ENCODE measurements at places on chromosomes 3 and 15.
A peak's percentile ranks its signal among the peaks of the same experiment; 100 is the strongest.

GRCh38 chr3:43233062-43233461 is 53.3 kb upstream of the SNRK start:
- no peak for DNase-seq

DNA sequence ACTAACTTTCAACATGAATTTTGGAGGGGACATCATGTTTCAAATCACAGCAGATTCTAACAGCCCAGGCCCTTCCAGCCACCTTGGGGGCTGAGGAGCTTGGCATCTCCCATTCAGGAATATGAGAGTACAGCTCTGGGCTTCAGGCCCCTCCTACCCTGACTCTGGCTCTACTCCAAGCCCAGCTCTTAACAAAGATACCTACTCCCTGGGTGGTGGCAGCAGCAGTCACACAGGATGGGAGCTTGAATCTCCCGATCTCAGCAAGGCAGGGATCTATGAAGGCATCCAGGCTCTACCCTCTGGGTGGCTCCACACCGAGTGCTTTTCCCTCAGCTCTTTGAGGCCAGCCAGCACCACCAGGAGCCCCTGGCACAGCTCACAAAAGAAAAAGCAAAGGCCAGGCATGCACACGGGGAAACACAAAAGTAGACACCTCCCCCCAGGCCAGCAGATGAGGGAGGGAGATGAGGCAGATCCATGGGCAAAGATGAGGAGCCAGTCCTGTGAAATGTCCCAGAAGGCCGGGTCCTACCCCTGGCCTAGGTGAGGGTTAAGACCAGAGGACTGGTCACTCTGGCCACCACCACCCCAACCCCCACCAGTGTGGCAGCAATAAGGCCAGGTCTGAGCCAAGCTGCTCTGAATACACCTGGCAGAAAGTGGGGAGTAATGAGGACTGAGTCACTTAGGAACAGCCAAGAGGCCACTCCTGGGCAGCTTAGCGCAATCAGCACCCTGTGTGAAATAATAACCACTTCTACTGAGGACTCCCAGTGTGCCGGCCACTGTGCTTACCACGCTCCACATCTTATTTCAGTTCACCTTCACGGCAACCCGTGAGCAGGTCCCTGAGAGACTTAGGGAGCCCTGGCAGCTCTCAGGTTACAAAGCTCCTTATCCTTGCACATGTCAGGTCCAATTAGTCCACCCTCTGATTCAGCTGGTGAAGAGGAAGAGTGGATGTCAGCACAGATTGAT is 24.3 kb downstream of the PLA2G4F start:
- peak; percentile 78 for DNase-seq

- DNase-seq = no peak
These were observed 68.0 kb upstream of the IQSEC1 start for GRCh38 chr3:13141183-13141582.

GRCh38 chr15:39888243-39888642 is 31.8 kb downstream of the GPR176 start:
- no peak for DNase-seq

- DNase-seq = no peak
These were observed 236.4 kb downstream of the CDIN1 start for GRCh38 chr15:36815786-36816185.

- no peak for DNase-seq
These were observed 19.1 kb downstream of the KLHL6 start for GRCh38 chr3:183536238-183536880.

DNA sequence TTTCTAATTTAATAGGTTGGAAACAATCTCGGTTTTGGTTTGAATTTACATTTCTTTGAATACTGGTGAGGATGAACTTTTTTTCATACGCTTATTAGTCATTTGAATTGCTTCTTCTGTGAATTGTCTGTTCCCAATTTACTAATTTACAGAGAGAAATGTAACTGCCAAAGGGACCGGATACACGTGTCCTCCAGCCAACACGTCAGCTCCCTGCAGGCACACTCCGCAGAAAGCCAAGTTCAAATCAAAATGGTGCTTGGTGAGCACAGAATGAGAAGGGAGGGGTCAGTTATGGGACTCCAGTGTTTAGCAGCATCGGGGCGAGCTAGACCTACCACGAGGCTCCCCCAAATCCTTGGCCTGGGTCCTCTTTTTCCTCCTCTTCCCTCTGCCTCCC is 10.8 kb upstream of the TSEN2 start:
- DNase-seq = no peak

DNA sequence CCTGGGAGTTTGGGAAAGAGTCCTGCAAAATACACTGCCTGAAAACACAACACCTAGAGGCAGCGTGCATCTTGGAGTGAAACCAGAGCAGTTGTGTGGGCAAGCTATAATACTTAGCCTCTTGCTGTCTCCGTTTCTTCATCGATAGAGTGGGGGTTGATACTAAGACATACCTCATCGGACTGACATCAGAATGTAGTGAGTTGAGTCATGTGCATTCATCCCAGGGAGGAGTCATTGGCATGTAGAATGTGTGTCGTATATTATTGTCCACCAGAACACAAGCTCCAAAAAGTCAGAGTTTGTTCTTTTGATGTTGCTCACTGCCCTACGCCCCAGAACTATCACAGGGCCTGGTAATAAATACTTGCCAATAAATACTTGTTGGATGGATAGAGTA is 4.3 kb downstream of the SNTN start:
- no peak for DNase-seq

DNA sequence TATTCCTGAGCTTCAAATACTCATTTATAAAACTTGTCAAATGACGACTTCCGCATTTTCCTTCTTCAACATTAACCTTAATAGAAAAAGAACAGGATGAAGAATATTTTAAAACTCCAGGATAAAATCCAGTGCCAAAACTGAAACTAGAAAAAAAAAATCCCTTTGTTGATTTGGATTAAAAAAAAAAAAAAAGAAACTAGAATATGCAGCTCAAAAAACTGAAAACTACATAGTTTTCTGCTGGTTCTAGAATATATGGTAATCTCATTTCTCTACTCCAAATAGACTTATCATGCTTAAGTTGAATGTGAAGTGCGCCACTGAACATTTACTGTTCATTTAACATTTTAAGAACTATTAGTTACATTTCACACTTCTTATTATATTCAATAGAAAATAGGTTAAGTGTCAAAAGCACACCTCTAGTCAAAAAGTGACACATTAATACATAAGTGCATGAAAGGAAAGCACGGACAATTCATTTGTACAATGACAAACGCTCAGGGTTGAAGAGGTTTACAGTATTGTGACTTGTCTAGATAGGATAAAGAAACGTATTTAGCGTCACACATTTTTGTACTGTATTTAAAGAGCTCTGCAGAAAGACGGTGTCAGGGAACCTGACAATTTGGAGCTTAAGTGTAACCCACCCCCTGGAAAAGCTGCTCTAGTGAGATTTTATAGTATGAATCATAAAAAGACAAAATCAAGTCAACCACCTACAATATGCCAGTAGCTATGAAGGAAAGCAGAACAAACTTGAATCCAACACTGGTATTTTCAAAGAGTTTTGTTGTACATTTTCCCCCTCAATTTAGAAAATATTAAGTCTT is 5.8 kb downstream of the TRA2B start:
- no peak for DNase-seq

DNA sequence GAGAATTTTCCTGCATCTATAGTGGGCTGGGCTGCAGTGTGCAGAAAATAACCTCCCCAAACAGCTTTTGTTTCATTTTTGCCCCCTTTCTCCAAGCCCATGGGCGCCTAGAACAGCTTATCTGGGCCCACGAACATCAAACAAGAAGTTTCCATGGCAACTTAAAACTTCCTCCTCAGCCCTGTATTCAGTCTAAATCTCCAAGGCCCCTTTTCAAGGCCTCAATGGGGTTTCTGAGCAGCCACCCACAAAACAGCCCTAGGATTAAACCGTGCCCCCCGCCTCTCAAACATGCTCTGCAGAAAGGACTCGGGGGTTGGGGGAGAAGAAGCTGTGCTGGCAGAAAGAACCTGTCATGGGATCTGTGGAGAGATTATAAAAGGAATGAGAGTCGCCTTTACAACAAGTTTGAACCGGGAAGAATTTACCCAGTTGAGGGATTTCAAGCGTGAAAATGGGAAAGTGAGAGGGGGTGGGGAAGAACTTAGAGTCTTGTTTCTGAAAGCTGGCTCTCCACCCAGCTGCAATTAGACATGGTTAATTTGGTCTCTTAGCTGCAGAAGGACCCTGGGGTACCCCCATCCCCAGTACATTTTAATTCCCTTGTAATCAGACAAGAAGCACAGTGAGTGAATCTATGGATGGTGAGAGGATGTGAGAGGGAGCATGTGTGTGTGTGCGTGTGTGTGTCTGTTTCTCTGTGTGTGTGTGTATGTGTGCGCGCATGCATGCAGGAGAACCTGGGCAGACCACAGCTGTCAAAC is 4.3 kb upstream of the FAM107A start:
- peak; percentile 82 for DNase-seq

DNA sequence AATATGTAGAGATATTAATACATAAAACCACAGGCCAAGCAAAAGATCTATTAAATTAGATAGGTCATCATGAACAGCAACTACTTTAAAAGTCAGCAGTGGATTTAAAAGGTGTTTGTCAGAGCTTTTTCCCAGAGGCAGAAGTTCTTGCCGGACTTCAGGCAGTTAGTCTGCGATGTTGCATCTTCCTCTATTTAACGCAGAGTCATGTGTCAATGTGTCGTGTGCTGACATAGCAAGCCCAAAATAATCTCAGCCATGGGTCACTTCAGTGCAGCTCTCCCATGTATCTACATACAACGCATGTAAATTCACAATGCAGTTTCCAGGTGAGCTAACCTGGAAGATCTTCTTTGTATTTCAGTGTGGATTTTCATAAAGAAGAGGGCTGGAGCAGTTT is 8.0 kb upstream of the TMEM212 start:
- no peak for DNase-seq

GRCh38 chr3:183031826-183032225 is 51.5 kb upstream of the DCUN1D1 start:
- no peak for DNase-seq

DNA sequence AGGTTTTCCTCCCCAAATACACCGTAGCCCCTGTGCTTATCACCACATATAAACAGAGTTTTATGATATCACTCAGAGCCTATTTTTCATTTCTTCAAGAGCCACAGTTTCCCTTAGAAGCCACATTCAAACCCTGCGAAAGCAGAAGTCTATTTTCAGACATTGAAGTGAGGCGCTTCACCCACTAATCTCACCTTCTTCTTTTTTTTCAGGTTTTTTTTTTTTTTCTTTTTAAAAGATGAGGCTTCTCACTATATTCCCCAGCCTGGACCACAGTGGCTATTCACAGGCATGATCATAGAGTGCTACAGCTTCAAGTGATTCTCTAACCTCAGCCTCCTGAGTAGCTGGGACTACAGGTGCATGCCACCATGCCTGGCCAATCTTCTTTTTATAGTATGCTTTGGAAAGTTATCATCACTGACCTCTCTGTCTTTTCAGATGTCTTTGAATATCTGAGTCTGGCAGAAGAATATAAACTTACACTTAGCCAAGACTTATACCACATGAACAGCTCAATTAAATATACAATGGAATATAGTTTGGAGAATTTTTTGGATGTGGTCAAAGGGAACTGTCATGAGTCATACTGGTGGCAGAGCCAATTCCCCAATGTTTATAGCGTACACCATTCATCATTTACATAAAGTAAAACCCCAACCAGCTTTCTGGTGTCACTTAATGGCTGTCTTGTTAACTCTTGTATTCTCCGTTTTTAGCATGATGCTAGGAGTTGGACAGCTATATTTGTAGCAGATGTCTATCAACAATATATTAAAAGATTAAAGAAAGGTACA is 59.7 kb upstream of the CCDC50 start:
- DNase-seq = no peak

- DNase-seq = peak; percentile 37
These were observed 21.7 kb upstream of the SELENOK start for GRCh38 chr3:53913401-53913800.

- no peak for DNase-seq
These were observed 5.7 kb downstream of the CHRNB4 start for GRCh38 chr15:78635346-78635745.

DNA sequence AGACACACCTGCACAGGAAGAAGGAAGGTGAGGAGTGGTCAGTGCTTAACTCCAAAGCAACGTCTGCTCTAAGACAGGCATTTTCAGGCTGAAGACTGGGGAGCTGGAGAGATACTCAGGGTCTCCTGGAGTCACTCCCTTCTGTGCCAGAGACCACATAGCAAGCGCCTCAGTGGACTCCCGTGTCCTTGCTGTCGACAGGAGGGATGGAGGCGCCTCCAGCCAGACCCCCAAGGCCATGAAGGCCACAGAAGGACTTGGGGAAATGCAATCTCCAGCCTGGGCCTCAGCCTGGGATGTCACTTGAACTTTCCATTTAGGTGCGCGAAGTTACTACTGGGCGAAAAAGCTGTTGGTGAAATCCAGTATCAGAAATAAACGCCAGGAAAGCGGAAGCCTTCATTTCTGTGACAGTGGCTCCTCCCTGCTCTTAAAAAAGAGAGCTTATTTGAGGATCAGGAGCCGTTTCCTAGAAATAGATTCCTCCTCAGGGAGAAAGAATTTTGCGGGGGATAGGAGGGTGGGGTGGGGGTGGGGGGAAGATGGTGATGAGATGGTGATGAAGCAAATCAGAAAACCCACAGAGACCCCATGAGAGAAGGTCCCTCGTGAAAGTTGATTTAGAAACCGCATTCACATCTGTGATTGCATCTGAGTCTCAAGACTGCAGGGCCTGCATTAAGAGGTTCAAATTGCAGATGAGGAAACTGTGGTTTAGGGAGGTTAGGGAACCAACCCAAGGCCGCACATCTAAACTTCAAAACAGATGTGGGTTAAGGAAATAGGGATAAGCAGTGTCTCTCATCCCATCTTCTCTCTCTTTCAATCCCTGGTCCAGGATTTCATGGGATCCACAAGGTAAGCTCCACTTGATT is 78.8 kb downstream of the ATP2B2 start:
- DNase-seq = no peak

GRCh38 chr3:186038360-186038759 is 70.5 kb downstream of the ETV5 start:
- DNase-seq = no peak

DNA sequence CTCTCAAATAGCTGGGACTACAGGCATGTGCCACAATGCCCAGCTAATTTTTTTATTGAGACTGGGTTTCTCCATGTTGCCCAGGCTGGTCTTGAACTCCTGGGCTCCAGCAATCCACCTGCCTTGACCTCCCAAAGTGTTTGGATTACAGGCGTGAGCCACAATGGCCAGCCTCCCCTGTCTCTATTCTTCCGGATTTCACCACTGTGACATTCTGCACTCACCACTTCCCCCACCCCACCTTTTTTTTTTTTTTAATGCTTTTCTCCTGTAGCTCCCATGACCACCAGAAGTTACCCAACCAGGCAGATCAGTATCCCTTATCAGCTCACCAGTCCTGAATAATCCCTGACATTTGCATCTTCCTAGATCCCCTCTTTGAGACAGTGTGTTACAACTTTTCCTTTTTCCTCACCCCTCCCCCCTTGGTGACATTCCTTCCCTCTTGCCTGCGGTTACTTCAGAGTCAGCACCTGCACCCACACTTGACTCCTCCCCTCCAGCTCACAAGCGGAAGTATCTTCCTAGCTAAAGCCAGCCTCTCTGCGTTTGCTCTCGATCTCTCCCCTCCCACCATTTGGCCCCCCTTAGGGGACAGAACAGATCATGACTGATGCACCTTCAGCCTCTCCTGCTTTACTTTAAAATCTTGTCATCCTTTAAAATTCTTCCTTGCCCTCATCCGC is 13.5 kb upstream of the ZNF592 start:
- DNase-seq = peak; percentile 52

GRCh38 chr3:123419850-123420297 is 29.0 kb downstream of the ADCY5 start:
- DNase-seq = no peak

Measured in NCI-H69 (cell line).